ENCODE measurements at places on chromosomes 13 and 19. TPM values are rescaled to one million over a fixed set of nuclear protein-coding genes. Genes with fewer than 3 reads are reported as not detected.

Gene DMKN
- total RNA-seq = not detected

Gene MTUS2
- total RNA-seq = 0.06 TPM

Gene GDF15
- total RNA-seq = 528 TPM

Gene KASH5
- total RNA-seq = not detected

Gene OXGR1
- total RNA-seq = not detected

Gene OR7A17
- not detected for total RNA-seq

Gene HSH2D
- not detected for total RNA-seq

Gene ACP7
- total RNA-seq = not detected

Gene PINLYP
- total RNA-seq = 2.5 TPM

Gene SLC25A41
- not detected for total RNA-seq

Gene ZNF345
- 1.2 TPM for total RNA-seq

Gene GPR18
- total RNA-seq = not detected

Gene RNF225
- 0.68 TPM for total RNA-seq

Gene FNDC3A
- 40.5 TPM for total RNA-seq

Gene MYH14
- 1.2 TPM for total RNA-seq

Gene SPRY2
- total RNA-seq = 34.9 TPM

Gene ZNF491
- total RNA-seq = 3.1 TPM

Gene TRPC4
- 2.8 TPM for total RNA-seq

Gene IGFL1
- not detected for total RNA-seq

Gene B3GNT8
- 5.5 TPM for total RNA-seq

Gene FUT2
- total RNA-seq = not detected

Gene MVB12A
- total RNA-seq = 88.2 TPM
